Activated CD4-positive, alpha-beta memory T cell treated with anti-CD3 and anti-CD28 coated beads for 36 hours (primary cell): ENCODE measurements at places on chromosomes 1 and 21. TPM values are rescaled to one million over a fixed set of nuclear protein-coding genes. Genes with fewer than 3 reads are reported as not detected.

Gene NES
- total RNA-seq, result not detected

Gene KPRP
- total RNA-seq, result not detected

Gene ZDHHC18
- total RNA-seq, result 60.2 TPM

Gene DNAH14
- total RNA-seq, result 0.55 TPM

Gene ZBTB8A
- 0.33 TPM for total RNA-seq

Gene C8B
- not detected for total RNA-seq

Gene IVL
- total RNA-seq, result not detected

Gene FOXO6
- 0.19 TPM for total RNA-seq

Gene NKAIN1
- total RNA-seq, result not detected

Gene UBE4B
- 24.3 TPM for total RNA-seq

Gene TFAP2E
- total RNA-seq, result 0.17 TPM

Gene GJA9
- not detected for total RNA-seq

Gene HSD3B1
- not detected for total RNA-seq

Gene C1orf94
- total RNA-seq, result not detected

Gene PANK4
- total RNA-seq, result 45.1 TPM

Gene GBP5
- total RNA-seq, result 95.7 TPM

Gene CD164L2
- total RNA-seq, result not detected

Gene FMO4
- 1.4 TPM for total RNA-seq

Gene L1TD1
- total RNA-seq, result not detected

Gene ZNF124
- total RNA-seq, result 10.8 TPM

Gene FAM78B
- total RNA-seq, result 0.24 TPM

Gene KRTAP19-3
- not detected for total RNA-seq

Gene DISP3
- 0.07 TPM for total RNA-seq

Gene S100PBP
- total RNA-seq, result 32.7 TPM

Gene TEDDM1
- total RNA-seq, result not detected

Gene DNM3
- 1.2 TPM for total RNA-seq

Gene MARK1
- not detected for total RNA-seq
